ENCODE measurements at places on chromosomes 2 and 18. TPM values are rescaled to one million over a fixed set of nuclear protein-coding genes. Genes with fewer than 3 reads are reported as not detected.

The PLCL1 gene
- total RNA-seq = 12.4 TPM

The ATP6V1B1 gene
- 0.09 TPM for total RNA-seq

The SERPINB10 gene
- not detected for total RNA-seq

The PPP4R3B gene
- total RNA-seq = 74.9 TPM

The TUBB8B gene
- total RNA-seq = not detected

The SPATS2L gene
- total RNA-seq = 40.7 TPM

The TRAK2 gene
- 74.7 TPM for total RNA-seq

The GLI2 gene
- 5.3 TPM for total RNA-seq
